ENCODE measurements at places on chromosomes 4 and X. TPM values are rescaled to one million over a fixed set of nuclear protein-coding genes. Genes with fewer than 3 reads are reported as not detected.

GRCh38 chr4:28913466-28913865 is 1806.7 kb upstream of the PCDH7 start:
- no peak for DNase-seq

DNA sequence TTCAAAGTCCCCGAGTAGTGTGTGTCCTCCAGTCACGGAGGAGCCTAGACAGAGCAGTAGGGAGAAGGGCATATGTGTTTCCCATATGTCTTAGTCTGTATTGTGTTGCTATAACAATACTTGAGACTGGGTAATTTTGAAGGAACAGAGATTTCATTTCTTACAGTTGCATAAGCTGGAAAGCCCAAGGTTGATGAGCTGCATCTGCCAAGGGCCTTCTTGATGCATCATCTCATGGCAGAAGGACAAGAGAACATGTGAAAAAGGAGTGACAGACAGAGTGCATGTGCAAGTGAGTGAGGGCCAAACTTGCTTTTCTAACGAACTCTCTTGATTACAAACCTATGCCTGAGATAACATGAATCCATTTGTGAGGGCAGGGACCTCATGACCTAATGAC is 243.4 kb downstream of the ARHGAP10 start:
- no peak for DNase-seq

DNA sequence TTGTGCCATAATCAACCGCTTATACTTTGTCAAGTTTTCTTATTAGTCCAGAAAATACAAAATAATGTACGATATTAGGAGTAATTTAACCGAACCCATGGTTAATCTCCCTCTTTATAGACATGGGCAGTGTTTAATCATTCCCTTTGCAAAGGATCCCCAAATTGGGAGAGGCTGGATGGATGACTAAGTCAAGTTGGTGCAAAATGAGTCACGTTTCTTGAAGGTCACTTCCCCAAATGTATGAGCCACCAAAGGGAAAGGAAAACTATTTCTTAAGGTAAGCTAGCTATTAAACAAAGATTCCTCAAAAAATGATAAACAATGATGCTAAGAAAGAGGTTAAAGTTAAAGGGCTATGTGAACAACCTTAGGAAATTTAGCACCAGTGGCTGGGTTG is 17.5 kb downstream of the MAML3 start:
- no peak for DNase-seq

SUPT20HL2 gene
- not detected for polyA plus RNA-seq

All from left lung (tissue), 14 donors.